ENCODE measurements at places on chromosomes 5 and 9.

- no peak for DNase-seq
Observed at GRCh38 chr5:58718269-58718978, 135.5 kb downstream of the RAB3C start.

DNA sequence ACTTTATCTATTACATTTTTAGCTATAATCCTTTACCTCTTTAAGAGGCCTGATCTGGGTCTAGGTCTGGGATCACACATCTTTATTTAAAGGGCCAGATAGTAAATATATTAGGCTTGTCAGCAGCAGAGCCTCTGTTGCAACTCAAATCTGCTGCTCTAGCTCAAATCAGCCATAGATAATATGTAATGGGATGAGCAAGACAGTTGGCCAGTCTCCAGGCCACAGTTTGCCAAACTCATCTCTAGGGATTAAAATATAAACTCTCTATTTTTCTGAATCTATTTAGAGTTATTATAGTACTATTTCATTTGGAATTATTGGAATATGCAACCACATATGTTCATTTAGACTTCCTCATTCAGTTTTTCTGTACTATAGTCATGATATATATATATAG lies 115.9 kb upstream of the MINAR2 start:
- DNase-seq = no peak

GRCh38 chr9:21969951-21970799 lies 24.0 kb downstream of the CDKN2A start:
- DNase-seq = no peak

DNA sequence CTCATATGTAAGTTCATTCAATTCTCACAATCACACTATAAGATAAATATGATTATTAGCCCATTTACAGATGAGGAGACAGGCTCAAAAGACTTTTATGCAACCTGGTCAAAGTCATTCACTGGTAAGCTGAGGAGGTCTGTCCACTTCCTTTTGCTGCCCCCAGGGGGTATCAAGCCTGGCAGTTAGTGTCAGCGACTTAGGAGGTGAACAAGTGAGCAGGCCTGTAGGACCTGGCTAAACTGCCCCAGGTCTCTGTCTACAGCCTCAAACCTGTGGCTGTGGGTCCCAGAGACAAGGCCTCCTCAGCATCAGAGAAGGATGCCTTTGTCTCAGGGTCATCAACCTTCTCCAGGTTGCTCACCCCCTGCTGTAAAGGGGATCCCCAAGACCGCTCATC lies 10.4 kb downstream of the TGFBI start:
- no peak for DNase-seq

DNA sequence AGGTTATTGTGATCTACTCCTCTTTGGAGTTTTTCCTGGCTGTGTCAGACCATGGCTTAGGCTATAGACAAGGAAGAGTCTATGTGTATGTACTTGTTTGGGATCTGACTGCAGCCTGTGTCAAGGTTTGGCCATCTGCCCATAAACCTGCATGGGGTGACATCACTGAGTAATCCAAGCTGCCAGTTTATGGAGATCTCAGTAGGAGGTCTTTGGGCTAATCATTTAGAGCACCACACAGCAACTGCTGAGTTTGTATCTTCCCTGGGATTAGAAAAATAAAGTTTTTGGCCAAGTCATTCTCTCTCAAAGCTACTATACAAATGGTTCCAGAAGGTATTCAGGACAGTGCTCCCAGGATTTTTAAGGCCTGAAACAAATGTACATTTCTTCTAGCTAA lies 65.5 kb upstream of the HSPB3 start:
- no peak for DNase-seq

DNA sequence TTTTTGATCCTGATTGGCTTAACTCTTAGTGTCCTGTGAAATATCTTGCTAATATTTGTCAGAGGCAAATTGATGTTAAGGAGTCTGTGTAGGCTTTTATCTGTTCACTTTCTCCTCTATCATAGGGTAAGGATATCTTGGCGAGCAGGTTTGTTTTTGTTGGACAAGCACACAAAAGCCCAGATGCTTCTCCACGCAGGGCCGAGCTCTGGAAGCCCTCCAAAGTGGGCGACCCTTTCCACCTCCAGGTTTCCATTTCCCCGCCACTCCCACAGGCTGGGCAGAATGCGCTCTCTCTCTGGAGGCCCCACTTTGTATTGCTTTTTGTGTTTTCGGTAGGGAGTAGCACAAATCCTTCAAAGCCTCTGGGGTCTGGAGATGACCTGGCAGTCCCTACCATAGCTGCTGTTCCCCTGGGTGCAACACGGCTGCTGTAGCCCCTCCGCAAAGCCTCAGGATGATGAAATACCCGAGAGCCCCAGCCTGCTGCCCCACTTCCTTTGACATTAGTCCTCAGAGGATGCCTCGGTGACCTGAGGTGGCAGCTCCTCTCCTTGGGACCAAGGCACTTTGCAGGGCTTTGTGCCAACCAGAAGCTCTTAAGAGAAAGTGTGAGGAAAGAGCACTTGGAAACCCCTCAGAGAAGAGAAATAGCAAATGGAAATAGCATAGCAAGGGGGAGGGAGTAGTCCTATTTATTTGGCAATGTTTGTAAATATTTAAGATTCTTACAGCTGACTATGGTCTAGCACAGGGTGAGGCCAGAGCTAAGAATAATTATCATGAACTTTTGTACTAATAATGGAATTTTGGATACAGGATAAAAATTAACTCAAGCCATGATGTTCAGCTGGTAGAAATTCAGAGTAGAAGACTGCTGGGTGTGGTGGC lies 122.8 kb downstream of the ARHGEF28 start:
- DNase-seq = no peak

Measured in OCI-LY7 (cell line).